ENCODE measurements at places on chromosomes 7 and 10. TPM values are rescaled to one million over a fixed set of nuclear protein-coding genes. Genes with fewer than 3 reads are reported as not detected.

GRCh38 chr7:129843978-129844840, 108.6 kb downstream of the UBE2H start:
- DNase-seq: no peak

- no peak for DNase-seq
Measured at GRCh38 chr7:157657741-157658740, 321.2 kb downstream of the DNAJB6 start.

DNA sequence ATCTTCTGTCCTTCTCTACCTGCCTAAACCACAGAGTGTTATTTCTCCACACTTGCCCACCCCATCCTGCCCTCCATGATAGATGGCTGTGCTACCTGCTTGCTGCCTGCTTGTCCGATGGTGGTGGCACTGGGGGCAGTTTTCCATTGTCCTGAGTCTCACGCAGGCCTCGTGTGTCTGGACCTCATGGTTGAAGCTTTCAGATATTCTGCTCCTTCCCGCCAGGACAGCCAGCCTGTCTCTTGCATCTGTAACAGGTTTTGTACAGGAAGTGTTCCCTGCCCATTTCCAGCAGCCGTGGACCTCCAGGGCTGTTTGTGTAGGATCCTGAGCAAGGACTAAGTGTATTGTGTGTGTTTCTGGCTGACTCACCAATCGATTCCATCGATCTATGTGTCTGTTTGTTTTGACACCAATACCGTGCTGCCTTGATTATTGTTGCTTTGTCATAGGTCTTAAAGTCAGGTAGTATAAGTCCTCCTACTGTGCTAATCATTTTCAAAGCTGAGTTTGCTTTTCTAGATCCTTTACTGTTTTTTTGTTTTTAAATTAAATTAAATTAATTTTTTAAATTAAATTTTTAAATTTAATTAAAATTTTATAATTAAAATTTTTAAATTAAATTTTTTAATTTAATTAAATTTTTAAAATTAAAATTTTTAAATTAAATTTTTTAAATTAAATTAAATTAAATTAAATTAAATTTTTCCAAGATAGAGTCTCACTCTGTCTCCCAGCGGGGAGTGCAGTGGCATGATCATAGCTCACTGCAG, 8.5 kb downstream of the IL15RA start:
- no peak for DNase-seq

GRCh38 chr10:130820880-130821482, 490.5 kb downstream of the TCERG1L start:
- no peak for DNase-seq

- DNase-seq: no peak
Measured at GRCh38 chr7:37511915-37512314, 63.3 kb upstream of the ELMO1 start.

DNA sequence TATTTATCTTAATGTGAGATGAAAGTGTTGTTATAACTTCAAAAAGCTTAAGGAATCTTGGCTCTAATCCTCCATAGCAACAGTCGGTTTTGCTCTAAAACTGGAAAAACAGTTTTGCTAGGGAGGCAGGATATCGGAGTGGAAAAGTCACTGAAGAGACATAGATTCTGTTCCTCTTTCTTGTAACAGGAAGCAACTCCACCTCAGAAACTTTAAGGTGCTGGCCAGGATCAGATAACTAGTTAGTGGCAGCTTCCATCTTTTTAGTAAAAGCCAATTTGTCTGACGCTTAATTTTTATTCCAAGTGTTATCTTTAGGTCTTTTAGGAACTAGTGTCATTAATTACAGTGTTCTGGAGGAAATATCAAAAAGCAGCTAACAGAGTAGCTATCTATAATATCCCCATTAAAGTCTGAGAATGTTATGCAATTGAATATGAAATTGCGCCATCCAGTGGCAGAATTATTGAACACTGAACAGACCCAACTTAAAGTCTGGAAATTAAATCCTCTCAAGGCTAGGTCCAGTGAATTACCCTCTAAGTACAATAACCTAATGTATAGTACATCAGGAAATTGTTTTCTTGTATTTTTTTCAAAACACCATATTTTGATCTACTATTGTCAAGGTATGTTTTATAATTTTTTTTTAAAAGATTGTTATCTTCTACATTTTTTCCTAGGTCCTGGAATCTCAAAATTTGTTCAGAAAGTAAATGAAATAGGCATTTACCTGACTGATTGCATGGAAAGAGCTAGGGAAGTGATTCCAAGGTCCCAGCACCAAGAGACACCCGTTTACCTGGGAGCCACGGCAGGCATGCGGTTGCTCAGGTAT, 65.9 kb upstream of the CC2D2B start:
- DNase-seq: no peak

- no peak for DNase-seq
Measured at GRCh38 chr10:52635651-52636050, 136.9 kb downstream of the MBL2 start.

- no peak for DNase-seq
Measured at GRCh38 chr10:75395932-75396630, 5.5 kb downstream of the ZNF503 start.

DNA sequence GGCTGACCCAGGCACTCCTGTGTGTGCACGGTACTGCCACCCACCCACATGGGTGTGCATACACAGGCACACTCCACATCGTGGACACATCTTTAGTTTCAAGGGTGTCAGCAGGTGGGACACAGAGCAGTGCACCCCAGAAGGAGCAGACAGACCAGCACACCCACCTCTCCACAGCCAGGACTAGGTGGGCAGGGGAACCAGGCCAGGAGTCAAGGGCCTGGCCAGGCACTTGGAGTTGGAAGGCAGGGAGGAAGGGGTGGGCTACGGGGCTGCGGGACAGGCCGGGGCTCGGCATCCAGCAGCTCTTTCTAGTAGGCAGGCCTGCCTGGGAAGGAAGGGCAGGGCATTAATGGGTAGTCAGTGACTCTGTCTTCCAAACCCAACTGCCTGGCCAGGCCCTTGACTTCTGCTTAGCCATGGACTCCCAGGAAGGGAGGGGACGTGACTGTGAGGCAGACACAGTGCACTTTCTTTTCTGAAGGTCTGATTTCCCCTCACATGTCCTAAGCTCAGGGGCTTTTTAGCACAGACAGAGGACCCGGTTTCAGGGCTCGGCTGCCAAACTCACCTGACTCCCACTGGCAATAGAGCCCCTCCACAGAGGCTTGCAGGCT, 14.6 kb downstream of the RASGEF1A start:
- DNase-seq: no peak

DNA sequence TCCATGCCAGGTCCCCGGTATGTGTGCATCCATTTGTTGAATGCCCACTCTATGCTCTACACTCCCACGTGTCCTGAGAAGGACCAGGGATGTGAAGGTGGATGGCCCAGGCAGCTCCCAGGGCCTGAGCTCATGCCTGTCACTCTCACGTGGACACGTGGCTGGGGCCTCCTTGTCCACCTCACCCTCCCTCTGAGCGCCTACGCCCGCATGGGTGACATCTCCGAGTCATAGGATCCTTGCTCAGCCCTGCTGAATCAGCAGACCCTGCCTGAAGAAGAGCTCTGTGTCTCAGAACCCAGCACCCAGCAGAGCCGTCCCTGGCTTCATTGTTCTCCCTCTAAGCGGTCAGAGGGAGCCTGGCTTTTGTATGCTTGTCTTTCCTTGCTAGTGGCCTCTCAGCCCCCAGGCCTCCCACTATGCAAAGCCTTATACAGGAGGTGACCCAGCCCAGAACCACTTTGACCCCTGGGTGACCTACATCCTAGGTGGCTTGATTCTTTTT, 107.9 kb upstream of the PPIF start:
- DNase-seq: peak; percentile 55

GRCh38 chr7:25493805-25494366, 265.6 kb upstream of the NPVF start:
- no peak for DNase-seq

- peak; percentile 8 for DNase-seq
Measured at GRCh38 chr7:120272261-120272660, 714 bp upstream of the KCND2 start.

GRCh38 chr10:84706875-84707274, 378.5 kb downstream of the CCSER2 start:
- DNase-seq: peak; percentile 43

- DNase-seq: peak; percentile 87
Measured at GRCh38 chr7:13981070-13981469, 8.4 kb downstream of the ETV1 start.

- DNase-seq: no peak
Measured at GRCh38 chr10:10869592-10869991, 148.1 kb upstream of the CELF2 start.

- DNase-seq: no peak
Measured at GRCh38 chr10:104615136-104615535, 26.0 kb upstream of the SORCS3 start.

DNA sequence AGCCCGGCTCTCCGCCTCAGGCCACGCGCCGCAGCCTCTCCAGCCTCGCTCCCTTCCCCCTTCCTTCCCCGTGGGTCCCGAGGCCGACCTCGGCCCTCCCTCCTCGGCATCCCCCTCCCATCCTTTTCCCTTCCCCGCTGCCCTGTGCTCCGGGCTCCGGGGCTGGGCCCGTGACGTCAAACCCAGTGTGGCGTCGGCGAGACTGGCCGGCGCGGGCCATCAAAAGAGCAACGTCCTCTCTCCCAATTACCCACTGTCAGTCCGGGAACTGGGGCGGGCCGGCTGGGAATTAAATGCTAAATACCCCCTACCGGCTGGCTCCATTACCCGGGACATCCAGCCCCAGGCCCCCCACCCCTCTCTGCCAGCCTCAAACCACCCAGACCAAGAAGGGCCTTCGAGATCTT, 2.6 kb upstream of the GATA3 start:
- DNase-seq: no peak

DNA sequence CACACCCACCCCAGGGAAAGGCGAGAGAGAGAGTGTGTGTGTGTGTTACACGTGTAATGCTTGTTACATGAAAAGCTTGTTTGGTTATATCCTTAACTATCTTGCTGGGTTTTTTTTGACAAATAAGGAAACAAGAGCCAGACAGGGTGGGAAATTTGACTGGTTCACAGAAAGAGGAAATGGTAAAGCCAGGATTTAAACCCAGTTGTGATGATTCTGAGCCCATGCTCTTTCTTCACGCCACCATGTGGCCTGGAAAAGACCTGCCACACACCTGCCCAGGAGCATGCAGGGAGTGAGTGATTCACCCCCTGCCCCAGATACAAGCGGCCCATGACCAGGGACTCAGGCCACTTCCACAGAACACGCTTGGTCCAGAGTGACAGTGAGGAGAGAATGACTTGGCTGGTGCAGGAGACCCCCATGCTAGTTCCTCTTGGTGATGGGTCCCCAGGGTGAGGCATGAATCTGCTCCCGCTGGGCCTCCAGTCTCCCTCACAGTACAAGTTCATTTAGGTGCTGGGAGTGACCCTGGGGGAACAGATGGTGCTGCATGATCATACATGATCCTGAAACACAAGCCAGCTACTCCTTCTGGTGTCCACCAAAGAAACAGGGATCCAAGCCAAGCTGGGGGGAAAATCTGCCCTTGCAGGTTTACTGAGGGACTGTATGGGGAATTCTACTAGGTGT, 21.0 kb upstream of the EIF5AL1 start:
- no peak for DNase-seq

GRCh38 chr7:24971333-24972165, 8.4 kb downstream of the OSBPL3 start:
- DNase-seq: peak; percentile 74

GRCh38 chr10:15632456-15633091, 87.1 kb downstream of the ITGA8 start:
- DNase-seq: no peak

GRCh38 chr10:53852450-53853175, 948.4 kb downstream of the PCDH15 start:
- no peak for DNase-seq

- DNase-seq: no peak
Measured at GRCh38 chr7:22937946-22938345, 76.0 kb downstream of the HYCC1 start.

GRCh38 chr10:106308284-106308683, 856.2 kb downstream of the SORCS1 start:
- no peak for DNase-seq

DNA sequence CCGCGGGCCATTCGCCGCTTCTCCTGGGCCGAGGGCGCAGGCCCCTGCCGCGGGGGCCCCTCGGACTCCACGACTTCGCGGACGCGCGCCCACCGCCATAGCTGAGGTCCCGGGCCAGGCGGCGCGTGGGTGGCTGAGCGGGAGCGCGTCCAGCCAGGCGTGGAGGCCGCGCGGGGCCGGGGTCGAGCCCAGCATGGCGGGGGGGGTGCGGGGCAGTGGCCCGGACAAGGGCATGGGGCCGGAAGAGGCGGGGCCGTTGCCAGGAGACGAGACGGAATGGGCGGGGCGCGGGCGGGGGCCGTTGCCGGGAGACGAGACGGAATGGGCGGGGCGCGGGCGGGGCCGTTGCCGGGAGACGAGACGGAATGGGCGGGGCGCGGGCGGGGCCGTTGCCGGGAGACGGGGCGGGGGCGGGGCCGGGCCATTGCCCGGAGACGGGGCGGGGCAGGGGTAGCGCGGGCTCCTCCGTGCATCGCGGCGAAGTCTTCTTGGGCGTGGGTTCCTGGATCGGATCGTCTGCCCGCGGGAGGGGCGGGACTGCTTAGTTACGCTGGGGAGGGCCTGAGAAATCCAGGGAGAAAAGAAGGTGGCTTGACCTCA, 14.8 kb downstream of the ADAM8 start:
- peak; percentile 79 for DNase-seq

DNA sequence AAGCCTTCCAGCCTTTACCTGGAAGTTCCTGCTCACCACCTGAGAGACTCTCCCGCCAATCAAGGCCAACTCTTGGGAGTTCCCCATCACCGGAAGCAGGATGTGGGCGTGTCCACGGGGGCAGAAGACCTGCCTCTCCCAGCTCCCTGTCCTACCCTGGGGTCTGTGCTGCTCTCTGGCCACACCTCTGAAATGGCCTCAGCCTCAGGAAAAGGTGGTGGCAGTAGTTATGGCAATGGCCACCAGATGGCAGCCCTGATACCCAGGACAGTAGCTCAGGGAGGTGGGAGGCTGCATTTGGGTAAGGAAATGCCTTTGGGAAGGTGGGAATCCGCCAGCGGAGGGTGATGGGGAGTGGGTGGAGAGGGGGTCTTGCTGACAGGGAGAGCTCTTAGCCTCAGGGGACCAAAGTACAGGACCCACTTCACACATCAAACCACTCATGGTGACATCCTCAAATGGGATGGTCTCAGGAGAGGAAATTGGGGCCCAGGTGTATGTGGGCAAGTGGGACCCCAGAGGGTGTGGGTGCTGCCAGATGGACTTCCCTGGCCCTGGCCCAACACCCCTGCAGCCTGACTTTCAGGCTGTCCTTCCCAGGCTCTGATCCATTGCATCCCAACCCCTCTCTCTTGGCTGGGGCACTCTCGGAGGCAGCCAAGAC, 33.9 kb downstream of the KAZALD1 start:
- peak; percentile 60 for DNase-seq

The ZNF503 gene
- 8.8 TPM for total RNA-seq

The HYAL4 gene
- not detected for total RNA-seq

The HOXA9 gene
- 29.9 TPM for total RNA-seq

The TMEM178B gene
- total RNA-seq: not detected

The DNAH11 gene
- not detected for total RNA-seq

The GIMAP2 gene
- total RNA-seq: 8.3 TPM

The INTS1 gene
- total RNA-seq: 48.6 TPM

The DYNC1I1 gene
- 2.2 TPM for total RNA-seq

The AKR1C2 gene
- 2.5 TPM for total RNA-seq

The HMX2 gene
- 6.0 TPM for total RNA-seq

The ANXA8L1 gene
- 2.0 TPM for total RNA-seq

The BICC1 gene
- 15.2 TPM for total RNA-seq

The ZDHHC4 gene
- 34.8 TPM for total RNA-seq

The PVRIG gene
- total RNA-seq: not detected

The FXYD4 gene
- total RNA-seq: not detected

The ENTPD1 gene
- total RNA-seq: not detected

The CALHM3 gene
- total RNA-seq: not detected

Data from MG63 (cell line).